ENCODE measurements at places on chromosomes 3 and 15. TPM values are rescaled to one million over a fixed set of nuclear protein-coding genes. Genes with fewer than 3 reads are reported as not detected.

Gene GABRG3
- not detected for total RNA-seq

Gene ZNF774
- 2.2 TPM for total RNA-seq

Gene TMEM207
- total RNA-seq: not detected

Gene ITGA11
- 32.2 TPM for total RNA-seq

Gene GOLGA6A
- not detected for total RNA-seq

Gene C3orf85
- not detected for total RNA-seq

Gene ZBTB47
- 82.3 TPM for total RNA-seq

Gene BFSP2
- total RNA-seq: not detected

Gene MESP2
- 0.13 TPM for total RNA-seq

Gene C15orf62
- 0.16 TPM for total RNA-seq

Gene ILDR1
- 0.38 TPM for total RNA-seq

Gene NMNAT3
- total RNA-seq: 12.1 TPM

Gene BNIP2
- 71.5 TPM for total RNA-seq

Gene TEX55
- not detected for total RNA-seq

Gene ANKRD34C
- not detected for total RNA-seq

Gene LRCH3
- 18.0 TPM for total RNA-seq

Gene ROPN1B
- total RNA-seq: 4.6 TPM

Gene RAB7A
- 240 TPM for total RNA-seq

Gene FHIT
- 21.5 TPM for total RNA-seq

Gene INSYN1
- total RNA-seq: 155 TPM

Gene GABRA5
- total RNA-seq: not detected

Gene IFT122
- 19.3 TPM for total RNA-seq

Gene ACKR4
- 2.9 TPM for total RNA-seq

Gene NANOGP8
- total RNA-seq: not detected

Gene SAMD7
- total RNA-seq: not detected

Gene PLA2G4B
- total RNA-seq: 3.6 TPM

Gene HHATL
- total RNA-seq: 486 TPM

Gene GCNT3
- total RNA-seq: not detected

Gene GPR156
- 0.35 TPM for total RNA-seq

Gene NR1I2
- total RNA-seq: 0.11 TPM

Gene LRRIQ4
- not detected for total RNA-seq

Gene SV2B
- total RNA-seq: 4.1 TPM

Gene LRTM1
- not detected for total RNA-seq

Gene MORC1
- total RNA-seq: not detected

Gene ALDH1A2
- total RNA-seq: 9.7 TPM

Gene GOLGA8M
- 1.2 TPM for total RNA-seq

Gene C2CD4A
- total RNA-seq: not detected

Gene DGKG
- total RNA-seq: 30.8 TPM

Gene MINDY4B
- not detected for total RNA-seq

Gene FAM174B
- total RNA-seq: 11.9 TPM

Gene FMN1
- 2.9 TPM for total RNA-seq

Gene CFAP44
- total RNA-seq: 3.2 TPM

Gene LYZL4
- total RNA-seq: not detected

Gene WNT7A
- total RNA-seq: not detected

Gene EPHB1
- 1.1 TPM for total RNA-seq

Gene VIPR1
- total RNA-seq: 3.4 TPM

Gene REC114
- 1.00 TPM for total RNA-seq

Gene ARRDC4
- total RNA-seq: 15.0 TPM

Gene SEMA5B
- 2.1 TPM for total RNA-seq

Gene TGM5
- total RNA-seq: not detected

Gene NR2F2
- total RNA-seq: 11.0 TPM

Gene ALPK3
- 114 TPM for total RNA-seq

Gene NOX5
- total RNA-seq: not detected

Gene IQCH
- 1.6 TPM for total RNA-seq

Gene KCNMB3
- total RNA-seq: 0.89 TPM

Gene NRG4
- total RNA-seq: not detected

Gene ALDH1A3
- total RNA-seq: 2.9 TPM
